ENCODE measurements at places on chromosomes 11 and 22. TPM values are rescaled to one million over a fixed set of nuclear protein-coding genes. Genes with fewer than 3 reads are reported as not detected.

MMP12 gene
- polyA plus RNA-seq, result not detected

ANO9 gene
- polyA plus RNA-seq, result 4.9 TPM

UBE2L6 gene
- polyA plus RNA-seq, result 208 TPM

C11orf42 gene
- polyA plus RNA-seq, result not detected

NFAM1 gene
- 1.1 TPM for polyA plus RNA-seq

PLEKHB1 gene
- polyA plus RNA-seq, result 50.3 TPM

OR1S1 gene
- polyA plus RNA-seq, result not detected

All from IgD-negative memory B cell (primary cell).